ENCODE measurements at places on chromosomes 3 and 15.

- no peak for DNase-seq
Observed at GRCh38 chr3:177596816-177597271, 399.6 kb upstream of the TBL1XR1 start.

DNA sequence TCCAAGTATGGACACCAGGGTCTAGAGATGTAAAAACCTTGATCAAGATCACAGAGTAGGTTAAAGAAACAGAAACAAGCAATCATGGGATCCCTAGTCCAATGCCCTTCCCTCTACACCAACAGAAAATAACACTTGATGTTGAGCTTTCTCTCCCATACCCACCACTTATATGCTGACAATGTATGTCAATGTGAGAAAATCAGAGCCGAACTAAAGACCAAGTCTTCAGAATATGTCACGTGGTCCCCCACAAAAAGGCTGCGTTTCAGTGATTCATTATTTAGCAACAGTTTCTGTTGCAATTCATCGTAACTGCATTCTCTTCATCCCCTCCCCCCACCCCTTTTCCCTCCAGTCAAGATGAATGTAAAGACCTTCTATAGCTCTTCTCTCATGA is 278.9 kb upstream of the STT3B start:
- DNase-seq = no peak

DNA sequence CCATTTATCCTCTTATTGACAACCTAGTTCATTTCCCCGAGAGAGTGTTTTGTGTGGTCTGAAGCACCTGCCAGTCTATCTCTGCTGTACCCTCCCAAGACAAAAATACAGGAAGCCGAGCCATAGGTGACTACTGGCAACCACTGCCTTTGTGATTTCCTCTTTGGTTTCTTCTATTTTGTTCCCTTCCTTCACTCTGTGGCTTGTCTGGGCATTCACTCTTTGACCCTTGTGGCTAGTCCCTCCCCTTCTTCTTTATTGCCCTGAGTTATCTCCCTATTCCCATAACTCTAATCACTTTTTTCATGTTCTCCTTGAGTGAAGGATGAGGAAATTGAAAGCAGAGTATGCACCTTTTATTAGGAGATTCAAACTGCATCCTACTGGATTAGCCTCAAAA is at the start of gene ADGRG7:
ADGRG7 (plus strand) TSS at position 297 of the 400 bp plus-strand sequence. CDS start 256 bp downstream, outside the sequence.
- DNase-seq = no peak

GRCh38 chr3:169822983-169823382 is 10.3 kb upstream of the LRRC34 start:
- no peak for DNase-seq

DNA sequence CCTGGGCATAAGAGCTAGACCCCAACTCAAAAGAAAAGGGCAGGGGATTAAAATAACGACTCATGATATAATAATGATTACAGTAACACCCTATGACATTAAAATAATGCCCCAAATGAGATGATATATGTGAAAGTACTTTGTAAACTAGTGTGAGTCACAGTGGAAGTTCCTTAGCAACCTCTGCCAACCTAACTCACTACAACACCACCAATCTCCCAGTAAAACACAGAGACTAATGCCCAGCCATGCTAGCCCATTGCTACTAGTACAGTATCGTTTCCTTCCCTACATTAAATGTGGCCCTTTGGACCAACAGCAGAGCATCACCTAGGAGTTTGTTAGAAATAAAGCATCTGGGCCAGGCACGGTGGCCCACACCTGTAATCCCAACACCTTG is 11.2 kb upstream of the ADAMTS7 start:
- no peak for DNase-seq

DNA sequence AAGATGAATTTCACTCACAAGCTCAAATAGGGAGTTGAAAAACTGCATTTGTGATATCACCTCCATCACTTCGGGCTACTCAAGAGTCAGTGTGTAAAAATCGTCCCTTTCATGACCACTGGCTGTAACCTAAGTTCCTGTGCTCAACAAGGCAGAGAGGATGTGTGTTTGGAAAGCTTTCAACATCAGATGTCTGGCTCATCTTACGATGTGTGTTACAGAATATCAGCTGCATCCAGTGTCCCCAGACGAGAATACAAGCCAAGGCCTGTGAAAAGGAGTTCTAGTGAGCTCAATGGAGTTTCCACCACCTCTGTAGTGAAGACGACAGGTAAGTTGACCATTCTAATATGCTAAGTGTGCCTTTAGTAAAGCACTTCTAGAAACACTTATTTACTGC is 65.5 kb upstream of the ADAMTSL3 start:
- no peak for DNase-seq

GRCh38 chr15:42175671-42176070 is 19.2 kb upstream of the PLA2G4F start:
- no peak for DNase-seq

- peak; percentile 29 for DNase-seq
Observed at GRCh38 chr15:41892621-41893421, 1.0 kb downstream of the SPTBN5 start.

DNA sequence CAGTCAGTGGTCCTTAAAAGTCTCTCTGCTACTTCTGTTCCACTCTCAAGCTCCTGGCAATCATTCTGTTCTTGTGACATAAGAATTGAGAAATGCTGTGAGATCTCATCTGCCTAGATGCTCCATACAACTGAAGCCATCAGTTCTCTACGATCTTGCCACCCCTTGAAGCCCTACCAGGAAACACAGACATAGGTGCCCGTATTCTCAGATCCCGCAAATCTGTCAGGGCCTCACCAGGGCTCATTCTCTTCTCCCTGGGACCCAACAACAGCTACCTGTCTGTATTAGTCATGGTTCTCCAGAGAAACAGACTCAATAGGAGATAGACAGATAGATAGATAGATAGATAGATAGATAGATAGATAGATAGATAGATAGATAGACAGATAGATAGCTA is 149.1 kb downstream of the UACA start:
- DNase-seq = no peak

DNA sequence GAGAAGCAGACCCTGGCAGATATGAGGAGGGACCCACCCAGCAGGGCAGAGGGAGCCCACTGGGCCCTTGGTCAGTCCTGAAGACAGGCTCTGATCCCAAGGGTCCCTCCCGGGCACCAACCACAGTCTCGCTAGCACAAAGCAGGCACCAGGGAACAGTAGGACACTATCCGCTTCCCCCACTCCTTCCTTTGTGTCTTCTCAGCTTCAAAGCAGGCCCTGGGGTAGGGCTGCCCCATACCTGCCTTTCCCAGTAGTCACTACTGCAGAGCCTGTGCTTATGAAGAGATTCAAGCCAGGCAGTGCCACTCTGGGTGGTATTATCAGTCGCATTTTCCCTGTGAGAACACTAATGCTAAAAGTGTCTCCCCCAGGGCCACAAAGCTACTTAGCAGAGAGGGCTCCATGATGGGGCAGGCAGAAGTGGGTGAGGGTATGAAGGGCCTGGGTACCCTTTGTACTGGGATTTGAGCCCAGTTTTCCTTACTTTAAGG is 32.7 kb downstream of the SRPRB start:
- no peak for DNase-seq

- DNase-seq = no peak
Observed at GRCh38 chr3:139548801-139549200, 9.3 kb upstream of the RBP1 start.
